ENCODE measurements at places on chromosomes 11 and 22.

DNA sequence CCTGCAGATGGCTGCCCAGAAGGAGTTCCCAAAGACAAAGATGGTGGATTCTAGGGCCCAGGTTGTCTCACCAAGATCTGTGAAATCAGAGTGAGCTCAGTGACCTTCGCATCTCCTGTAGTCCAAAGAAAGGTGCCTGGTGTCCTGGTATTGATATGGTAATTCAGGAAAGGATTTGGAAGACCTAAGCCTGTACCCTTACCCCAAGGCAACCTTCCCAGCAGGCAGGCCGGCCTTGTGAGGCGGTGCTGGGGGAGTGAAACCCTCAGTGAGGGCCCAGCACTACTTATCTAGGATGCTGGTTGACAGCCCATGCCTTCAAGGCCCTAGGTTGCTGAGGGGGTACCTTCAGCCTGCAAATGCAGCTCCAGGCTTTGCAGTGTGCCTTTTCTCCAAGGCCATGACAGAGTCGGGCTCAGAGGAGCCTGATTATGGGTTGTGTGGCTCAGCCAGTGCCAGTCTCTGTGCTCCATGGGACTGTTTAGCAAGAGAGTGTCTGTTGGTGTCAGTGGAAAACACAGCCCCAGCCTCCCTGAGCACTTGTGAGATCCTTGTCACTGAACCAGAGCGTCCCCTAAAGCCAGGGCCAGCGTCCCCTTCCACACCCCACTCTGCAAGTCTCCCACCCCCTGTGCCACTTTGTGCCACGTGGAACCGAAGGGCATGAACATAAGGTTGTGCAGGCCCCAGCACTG, 72.8 kb upstream of the MYOD1 start:
- DNase-seq = no peak

DNA sequence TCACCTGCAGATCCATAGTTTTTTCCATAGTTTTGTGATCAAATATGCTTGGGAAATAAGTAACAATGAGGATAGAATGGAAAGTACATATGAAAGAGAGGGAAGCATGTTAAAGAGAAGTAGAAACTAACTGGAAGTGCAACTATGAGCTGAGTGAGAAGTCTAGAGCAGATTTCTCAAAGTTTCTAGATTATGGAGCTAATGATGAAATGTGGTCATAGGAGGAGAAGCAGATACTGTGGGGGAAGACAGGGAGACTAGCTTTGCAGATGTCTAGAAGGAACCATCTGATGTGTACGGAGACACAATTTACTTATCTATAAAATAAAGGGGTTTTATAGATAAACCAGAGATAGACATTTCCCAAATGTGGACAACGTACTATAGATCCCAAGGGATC, 37.1 kb downstream of the RELT start:
- no peak for DNase-seq

DNA sequence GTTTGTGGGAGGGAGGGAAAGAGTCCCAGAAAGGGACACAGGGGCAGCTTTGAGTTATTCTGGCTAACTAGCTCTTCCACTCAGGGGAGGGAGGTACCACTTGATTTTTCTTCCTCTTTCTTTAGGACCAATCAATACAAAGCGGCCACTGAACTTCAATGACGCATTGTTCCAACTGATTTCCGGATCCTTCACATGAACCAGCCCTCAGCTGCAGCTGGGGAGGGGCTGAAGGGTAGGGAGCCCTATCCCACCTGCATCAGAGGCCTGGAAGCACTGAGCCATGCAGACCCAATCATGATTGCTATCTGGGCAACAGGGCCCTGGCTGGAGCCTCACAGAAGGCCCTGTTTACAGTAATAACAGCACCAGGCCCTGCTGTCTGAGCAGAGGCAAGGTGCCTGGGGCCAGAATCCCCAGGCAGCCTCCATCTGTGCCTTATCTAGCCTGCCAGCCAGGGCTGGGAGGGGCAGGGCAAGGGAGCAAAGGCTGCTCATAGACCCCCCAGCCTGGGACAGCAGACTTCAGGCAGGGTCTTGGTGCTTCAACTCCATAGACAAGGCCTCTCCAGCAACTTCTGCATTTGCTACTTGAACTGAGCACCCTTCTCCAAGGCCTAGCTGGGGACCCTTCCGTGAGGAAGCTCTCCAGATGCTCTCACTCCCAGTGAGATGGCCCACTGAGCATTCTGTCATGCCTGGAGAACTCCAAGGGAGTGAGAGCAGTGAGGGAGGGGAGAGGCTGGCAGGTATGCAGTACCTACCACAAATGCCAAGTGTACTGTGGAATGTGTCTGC, 22.5 kb downstream of the CLPB start:
- DNase-seq = no peak

GRCh38 chr22:35021161-35021560, 44.8 kb upstream of the ISX start:
- DNase-seq = no peak

All from D721Med (cell line).